ENCODE measurements at places on chromosomes 2 and 18.

DNA sequence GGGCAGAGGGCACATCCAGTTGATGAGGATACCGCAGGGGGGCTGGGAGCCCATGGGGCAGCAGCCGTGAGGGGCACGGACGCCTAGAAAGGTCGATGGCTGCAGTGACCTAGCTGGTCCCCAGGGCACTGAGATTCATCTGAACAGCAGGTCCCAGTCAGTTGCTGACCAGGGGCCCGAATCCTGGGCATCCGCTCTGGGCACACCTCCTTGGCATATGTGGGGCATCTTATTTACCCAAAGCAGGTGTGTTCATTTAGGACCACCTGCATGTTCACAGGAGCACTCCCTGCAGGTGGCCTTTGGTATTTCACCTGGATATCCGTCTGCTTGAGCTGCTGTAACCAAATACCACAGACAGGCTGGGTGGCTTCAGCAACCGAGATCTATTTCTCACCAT is 72.0 kb upstream of the ODC1 start:
- DNase-seq = no peak

DNA sequence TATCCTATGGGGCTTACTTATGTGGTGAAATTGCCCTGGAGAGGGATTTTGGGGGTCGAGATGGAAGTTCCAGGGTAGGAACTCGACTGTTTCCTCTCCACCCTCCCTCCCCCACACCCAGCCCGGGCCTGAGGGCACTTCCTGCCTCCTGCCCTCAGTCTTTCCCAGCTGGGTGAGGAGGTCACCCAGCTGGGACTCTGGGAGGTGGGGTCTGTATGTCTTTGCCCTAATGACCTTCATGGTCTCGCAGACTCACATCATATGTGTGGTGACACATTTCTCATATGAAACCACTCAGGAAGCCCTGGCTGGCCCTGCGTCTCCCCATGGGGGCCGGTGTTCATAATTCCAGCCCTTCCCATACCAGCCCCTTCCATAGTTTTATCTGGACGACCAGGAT is 12.4 kb downstream of the ATOH8 start:
- no peak for DNase-seq

DNA sequence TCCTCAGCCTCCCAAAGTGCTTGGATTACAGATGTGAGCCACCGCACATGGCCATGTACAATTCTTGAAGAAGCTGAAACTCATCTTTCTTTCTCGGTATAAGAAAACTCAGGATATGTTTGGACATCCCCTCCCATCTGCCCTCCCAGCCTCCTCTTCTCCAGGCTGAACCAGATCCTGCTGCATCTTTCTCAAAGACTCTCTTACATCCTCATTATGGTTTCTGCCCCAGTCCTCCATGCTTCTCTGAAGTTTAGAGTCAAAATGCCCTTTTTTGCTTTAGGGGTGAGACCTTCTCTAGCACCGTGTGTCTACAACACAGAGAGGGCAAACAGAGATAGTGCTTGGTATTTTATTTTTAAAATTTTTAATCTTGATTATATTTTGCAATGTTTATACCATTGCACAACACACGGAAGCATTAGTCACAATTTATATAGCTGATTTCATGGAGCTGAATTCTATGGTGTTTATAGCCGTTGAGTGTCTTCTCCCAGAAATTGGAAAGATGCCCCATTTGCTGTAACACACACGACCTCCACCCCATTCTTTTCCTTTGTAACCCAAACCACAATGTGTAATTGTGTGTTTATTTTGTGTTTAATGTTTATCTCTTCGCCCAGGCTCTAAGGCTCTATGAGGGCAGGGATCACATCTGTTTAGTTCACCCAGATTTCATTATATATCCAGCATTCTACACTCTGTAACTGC is 206.0 kb upstream of the TNP1 start:
- DNase-seq = no peak

GRCh38 chr2:109143214-109144187 is 14.5 kb downstream of the SH3RF3 start:
- no peak for DNase-seq

DNA sequence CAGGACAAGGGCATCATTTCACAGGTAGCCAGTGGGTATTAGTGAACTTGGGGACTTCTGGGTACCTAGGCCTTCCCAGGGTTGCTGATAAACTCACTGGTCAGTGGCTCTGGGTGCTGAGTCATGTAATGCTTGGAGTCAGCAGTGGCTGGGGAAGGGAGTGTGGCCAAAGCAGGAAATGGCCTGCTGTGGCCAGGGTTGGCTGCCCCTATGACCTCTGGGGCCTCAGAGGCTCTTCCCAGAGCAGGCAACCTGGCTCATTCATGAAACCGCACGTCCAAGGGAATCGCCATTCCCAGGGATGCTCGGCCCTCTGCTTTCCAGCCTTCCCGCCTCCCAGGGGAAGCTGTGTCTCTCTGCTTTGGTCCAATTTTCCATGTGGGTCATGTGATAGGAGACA is 294.9 kb downstream of the DYSF start:
- DNase-seq = no peak

DNA sequence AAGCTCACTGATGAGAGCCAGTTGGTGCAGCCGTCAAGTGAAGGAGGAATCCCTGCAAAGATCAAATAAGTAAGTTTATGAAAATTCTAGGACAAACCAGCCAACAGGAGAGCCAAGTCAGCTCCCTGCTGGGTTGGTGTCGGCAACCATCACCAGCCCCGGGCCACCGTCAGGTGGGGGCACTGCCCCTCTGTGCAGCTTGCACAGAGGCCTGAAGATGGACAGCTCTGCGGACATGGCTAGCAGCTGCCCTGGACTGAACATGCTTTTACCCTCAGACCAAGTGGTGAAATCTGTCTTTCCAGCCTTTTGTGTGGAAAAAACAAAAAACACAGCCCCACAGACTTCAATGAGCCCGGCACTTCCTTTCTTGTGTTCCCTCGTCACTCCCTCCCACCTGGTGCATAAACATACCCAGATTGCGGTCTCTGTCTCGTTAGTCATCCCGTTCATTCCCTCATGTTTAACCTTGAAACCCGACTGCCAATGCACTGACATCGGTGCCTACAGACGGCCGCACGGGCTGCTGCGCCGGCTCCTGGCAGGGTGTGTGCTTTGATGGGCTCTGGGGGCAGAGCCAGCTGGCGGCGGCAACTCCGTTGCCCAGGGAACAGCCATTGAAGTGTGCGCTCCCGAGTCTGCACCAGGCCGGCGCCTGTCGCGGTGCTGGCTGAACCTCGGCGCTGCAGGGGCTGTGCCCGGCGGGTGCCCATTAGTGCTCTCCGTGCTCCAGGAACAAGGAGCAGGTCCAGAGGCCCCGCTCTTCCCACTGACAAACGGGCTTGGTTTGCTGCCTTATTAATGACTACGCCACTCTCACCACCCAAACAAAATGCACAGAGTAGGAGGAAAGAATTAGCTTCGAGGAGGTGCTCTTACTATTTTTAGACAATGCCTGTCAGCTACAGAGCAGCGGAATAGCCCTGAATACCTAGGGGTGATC is 95.3 kb downstream of the EIPR1 start:
- no peak for DNase-seq

DNA sequence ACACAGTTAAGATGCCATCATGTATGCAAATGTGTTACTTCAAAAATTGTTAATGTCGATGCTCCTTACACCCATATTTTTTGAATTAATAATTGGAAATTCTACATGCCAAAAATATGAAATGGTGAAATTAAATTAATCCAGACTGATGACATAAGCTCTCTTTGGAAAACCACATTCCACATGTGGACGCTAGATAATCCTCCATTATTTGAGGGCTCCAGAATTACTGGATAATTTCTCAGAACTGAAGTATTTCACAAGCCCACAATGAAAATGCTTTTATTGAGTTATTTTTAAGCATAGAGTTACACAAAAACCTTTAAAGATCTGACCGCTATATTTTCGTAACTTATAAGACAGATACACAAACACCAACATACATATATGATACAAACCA is 47.8 kb downstream of the FARSB start:
- DNase-seq = no peak
